ENCODE measurements at places on chromosomes 7 and 10.

DNA sequence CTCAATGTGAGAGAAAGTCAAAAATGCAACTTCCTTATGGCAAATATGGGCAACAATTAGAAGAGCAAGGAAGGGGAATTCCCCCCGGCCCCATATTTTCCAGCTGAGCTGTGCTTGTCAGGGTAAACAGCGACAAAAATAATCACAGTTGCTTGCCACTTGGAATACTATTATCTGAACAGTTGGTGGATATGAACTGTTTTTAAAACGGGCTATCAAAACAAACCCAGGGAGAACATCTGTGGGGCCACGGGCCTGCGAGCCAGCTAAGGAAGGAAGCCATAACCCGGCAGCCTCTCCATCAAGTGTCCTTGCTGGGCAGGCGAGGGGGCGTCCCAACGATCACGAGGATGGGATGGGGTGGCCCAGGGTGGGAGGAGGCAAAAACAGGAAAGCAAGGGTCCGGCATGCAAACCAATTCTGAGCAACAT lies 228.4 kb downstream of the ARHGAP12 start:
- no peak for DNase-seq

DNA sequence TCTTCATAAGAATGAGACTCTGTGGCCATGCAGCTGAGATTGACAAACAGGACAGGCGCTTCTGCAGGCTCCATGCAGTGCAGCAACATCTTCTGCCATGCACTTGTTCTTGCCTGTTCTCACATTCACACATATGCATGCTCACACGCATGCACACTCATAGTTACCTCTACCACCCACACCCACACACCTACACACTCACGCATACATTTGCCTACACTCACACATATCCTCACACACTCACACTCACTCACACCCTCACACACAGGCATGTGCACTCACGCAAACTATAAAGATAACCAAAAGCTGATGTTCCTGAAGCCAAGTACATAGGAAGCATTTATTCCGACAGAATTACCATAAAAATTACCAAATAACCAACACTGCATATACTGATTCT lies 15.7 kb downstream of the GLI3 start:
- no peak for DNase-seq

DNA sequence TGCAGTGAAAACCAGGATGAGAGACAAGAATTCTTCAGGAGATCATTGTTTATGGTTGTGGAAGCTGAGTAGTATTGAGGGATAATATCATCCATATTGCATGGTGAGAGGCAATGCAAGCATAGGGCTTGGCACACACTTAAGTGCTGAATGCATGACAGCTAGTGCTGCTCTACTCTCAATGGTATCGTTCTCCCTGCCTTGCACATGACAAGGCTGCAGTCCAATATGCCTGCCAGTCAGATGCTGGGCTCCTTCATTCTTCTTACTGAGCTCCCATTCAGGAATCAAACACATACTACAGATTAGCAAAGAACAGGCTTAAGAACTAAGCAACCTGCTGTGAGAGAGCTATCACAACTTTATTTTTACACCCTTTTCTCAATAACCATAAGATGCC lies 72.2 kb downstream of the SORCS1 start:
- no peak for DNase-seq

- no peak for DNase-seq
Measured at GRCh38 chr7:80357530-80357929, 154.3 kb downstream of the GNAT3 start.

DNA sequence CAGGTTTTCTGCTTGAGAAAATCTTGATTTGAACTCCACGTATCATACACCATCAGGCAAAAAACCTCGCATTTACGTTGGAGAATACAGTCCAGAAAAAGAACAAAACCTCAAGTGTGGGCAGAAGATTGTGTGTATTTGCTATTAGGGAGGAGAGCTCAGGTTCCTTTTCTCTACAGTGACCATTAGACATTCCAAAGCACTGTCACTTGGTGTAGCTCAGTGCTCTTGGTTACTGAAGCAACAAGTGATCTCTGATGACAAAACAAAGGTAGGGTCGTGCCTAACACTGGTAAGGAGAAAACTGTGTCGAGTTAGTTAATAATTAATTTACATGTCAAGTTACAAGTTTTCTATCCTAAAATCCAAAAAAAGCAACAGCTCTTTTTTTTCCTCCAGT lies 72.6 kb downstream of the C1GALT1 start:
- DNase-seq, result no peak

Data from NCI-H774 (cell line).